ENCODE measurements at places on chromosomes 5 and 9.

DNA sequence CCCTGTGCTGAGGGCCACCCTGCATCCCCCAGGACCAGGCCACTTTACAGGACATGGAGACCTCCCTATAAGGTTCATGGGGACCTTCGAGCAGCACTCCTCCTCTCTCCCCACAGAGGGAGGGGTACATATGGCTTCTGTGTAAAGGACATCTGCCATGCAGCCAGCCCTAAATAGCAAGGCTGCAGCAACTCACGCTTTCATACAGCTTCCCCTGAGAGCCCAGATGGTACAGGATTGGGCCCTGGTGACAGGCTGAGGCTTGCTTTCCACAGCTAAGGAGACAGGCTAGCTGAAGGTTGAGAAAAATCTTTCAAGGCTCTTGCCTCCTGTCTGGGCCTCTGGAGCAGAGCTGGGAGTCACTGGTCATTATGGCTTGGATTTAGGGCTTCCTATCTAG, 147.0 kb upstream of the ZNF366 start:
- no peak for DNase-seq

DNA sequence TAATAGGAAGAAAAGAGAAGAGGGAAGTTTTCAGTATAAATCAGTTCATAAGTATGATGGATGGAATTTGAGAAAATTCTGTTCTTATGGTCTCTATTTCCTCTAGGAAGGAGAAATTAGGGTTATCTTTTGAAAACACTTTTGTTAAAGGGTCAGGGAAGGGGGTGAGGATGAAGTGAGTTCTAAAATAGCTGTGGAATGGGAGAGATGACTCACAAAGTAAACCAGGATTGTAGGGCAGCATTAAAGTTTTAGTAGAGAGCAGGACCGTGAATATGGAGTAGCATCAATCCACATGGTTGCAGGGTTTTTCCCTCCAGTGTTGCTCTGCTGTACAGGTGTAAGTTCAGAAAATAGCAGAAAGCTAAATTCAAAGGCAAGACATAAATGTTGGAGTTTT, 32.4 kb downstream of the MUSK start:
- DNase-seq: no peak

GRCh38 chr5:103410172-103410571, 151.6 kb downstream of the MACIR start:
- DNase-seq: no peak

DNA sequence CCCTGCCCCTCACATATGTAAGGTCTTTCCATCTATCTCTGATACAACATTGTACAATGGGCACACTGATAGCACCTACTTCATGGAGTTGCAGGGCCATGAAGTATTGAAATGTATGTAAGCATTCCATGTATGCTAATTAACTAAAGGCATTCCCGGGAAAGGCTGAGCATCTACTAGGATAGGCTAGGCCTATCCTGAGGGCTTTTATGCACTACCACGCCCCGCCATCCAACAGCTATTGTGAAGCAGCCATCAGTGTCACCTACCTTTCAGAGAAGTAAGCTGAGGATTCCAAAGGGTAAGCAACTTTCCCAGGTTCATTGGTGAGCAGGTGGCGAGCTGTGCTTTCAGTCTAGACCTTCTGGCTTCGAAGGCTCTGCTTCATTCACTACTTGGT, 47.6 kb downstream of the NSG2 start:
- DNase-seq: no peak

DNA sequence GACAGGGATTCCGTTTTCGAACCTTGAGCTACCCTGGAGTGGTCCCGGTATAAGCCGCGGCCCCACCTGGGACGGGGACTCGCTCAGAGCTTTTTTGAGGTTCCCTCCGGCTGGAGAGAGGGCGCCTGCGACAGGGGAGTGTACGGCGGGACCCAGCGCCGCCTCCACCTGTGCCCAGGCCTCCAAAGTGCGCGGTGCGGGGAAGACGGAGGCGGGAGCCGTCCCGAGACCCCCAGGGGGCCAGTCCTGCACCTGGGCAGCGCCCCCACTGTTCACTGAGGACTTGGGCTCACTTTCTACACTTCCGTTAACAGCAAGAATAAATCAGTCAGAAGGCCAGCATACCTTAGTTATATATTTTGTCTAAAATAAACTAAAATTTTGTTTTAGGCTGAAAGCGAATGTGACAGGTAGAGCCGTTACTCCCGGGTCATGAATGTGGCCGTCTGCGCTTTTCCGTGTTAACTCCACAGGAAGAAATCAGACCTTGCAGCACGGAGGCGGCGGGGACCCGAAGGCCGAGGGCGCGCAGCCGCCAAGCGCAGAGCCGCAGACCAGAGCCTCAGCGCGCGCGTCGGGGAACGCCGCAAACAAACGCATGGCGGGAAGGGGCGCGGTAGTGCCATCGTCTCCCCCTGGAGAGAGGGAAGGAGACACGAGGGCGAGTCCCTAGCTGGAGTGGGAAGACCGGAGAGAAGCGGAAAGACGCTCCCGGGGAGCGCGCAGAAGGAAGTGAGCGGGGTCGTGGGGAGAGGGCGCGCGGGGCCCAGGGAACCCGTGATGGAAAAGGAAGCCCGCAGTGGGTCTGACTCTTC, 14.1 kb downstream of the TRIM7 start:
- DNase-seq: no peak

- no peak for DNase-seq
Observed at GRCh38 chr9:7907551-7908337, 108.2 kb upstream of the DMAC1 start.

GRCh38 chr5:57231607-57232006, 57.7 kb downstream of the GPBP1 start:
- no peak for DNase-seq

- DNase-seq: no peak
Observed at GRCh38 chr5:109164001-109164400, 245.8 kb downstream of the PJA2 start.

DNA sequence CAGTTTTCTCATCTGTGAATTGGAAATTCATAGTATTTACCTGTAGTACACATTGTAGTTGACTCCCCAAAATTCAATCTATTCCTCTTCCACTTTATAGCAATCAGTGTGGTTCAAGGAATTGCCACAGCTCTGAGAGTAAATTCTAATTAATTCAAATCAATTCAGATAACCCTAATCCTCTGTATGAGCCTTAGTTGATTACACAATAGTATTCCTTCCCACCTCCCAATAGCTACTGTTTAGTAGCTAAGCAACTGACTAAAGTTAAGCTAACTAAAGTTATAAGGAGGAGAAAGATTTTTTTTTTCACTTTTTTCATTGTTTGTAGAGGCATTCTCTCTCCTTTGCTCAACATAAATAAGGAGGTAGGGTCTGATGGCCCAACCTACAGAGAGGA, 77.5 kb downstream of the ARRDC3 start:
- no peak for DNase-seq

DNA sequence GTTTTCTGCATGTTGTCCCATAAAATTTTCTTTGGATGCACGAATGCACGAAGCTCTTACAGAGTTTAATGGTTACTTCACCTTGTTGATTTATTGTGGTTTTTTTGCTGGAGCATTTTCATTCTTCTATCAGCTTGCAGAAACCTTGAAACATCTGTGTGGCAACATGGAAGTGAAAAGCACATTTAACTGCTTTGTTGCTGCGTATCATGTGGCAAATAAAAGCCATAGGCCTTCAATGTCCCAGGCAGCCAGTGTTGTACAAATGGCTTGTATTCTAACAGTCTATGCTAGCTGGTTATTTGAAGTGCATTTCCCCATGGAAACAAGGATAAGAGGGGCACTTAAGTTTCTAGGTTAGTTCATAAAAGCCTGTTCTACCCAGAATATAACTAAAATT, 42.5 kb upstream of the RASGRF2 start:
- DNase-seq: no peak

GRCh38 chr5:88115211-88115610, 153.4 kb downstream of the TMEM161B start:
- no peak for DNase-seq

Measured in stimulated activated CD8-positive, alpha-beta memory T cell treated with anti-CD3 and anti-CD28 coated beads, Interleukin-4, amount 100 ng/mL, for 4 hours (primary cell).